Omental fat pad (tissue), 4 donors: ENCODE measurements at places on chromosomes 7 and 10. TPM values are rescaled to one million over a fixed set of nuclear protein-coding genes. Genes with fewer than 3 reads are reported as not detected.

Gene PURB
- total RNA-seq: 32.1 TPM

GRCh38 chr7:72504061-72504706 lies 92.0 kb upstream of the CALN1 start:
- no peak for DNase-seq

DNA sequence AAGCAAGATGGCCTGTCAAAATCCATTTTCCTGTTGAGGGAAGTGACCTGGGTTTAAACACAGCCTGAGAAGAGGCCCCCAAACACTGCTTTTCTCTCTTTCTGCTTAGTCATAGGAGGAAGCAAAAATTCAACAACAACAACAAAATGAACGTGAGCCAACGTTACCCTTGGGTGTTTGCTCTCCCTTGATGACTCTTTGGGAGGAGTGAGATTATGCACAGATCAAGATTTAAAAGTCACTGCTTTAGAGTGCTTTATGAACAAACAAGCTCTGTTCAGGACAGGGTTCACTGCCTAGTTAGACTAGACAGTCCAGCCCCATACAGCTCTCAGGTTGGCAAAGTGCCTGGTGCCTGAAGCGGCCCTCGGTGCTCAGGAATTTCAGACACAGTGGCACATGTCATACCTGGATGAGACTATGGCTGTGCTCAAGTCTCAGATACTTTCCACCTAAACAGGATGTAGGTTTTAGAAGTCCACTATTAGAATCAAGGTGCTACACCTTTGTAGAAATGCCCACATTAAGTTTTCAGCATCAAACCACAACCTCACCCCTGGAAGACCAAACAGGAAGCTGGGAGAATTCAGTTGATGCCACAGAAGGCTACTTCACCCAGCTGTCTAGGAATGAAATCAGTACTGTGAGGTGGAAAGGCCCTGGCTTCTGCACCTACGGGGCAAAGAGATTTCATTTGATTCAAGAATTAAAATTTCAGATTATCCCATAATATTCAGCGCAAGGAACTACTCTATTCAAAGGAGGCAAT lies 38.7 kb downstream of the DENND11 start:
- no peak for DNase-seq

Gene NAT16
- not detected for total RNA-seq

Gene RNF32
- 1.9 TPM for total RNA-seq

- DNase-seq: no peak
Observed at GRCh38 chr7:31114593-31115343, 62.7 kb downstream of the ADCYAP1R1 start.
